ENCODE measurements at places on chromosomes 4 and X.

DNA sequence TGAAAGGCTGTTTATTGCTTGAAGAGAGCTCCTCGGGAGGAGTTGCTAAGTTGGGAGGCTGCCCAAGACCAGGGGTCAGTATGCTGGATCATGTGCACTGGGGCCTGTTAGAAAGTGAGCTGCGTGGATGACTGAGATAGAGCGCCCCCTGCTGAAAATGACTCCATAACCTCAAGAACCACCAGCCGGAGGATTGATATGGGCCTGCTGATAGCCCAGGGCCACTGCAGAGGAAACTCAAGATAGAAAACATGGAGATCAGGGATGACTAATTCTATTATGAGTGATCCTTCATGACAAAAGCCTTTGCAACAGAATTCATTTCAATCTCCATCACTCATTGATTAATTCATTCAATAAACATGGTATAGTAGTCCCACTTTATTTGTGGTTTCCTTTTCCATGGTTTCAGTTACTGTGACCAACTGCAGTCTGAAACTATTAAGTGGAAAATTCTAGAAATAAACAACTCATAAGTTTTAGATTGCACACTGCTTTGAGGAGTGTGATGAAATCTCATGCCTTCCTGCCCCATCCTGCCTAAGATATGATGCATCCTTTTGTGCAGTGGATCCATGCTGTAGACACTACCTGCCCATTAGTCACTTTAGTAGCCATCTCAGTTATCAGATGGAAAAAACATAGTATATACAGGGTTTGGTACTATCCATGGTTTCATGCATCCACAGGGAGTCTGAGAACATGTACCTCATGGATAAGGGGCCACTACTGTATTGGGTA lies 126.7 kb upstream of the MBNL3 start:
- DNase-seq: peak; percentile 12

GRCh38 chr4:107654694-107655093 lies 65.3 kb downstream of the PAPSS1 start:
- no peak for DNase-seq

DNA sequence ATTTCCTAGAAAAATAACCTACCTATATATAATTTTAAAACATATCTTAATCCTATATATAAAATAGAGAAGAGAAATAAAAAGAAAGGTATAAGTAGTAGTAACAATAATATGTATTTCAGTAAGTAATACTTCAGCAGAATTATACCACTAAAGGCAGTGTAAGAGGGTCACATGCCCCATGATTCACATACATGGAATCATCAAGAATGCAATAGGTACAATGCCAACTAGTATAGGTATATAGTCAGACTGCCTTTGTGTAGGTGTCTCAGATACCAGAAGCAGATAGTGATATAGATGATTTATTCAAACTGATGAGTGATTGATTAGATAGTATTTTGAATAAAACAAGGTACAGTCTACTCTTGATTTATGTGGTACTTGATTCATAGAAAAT lies 9.4 kb downstream of the AIMP1 start:
- no peak for DNase-seq

DNA sequence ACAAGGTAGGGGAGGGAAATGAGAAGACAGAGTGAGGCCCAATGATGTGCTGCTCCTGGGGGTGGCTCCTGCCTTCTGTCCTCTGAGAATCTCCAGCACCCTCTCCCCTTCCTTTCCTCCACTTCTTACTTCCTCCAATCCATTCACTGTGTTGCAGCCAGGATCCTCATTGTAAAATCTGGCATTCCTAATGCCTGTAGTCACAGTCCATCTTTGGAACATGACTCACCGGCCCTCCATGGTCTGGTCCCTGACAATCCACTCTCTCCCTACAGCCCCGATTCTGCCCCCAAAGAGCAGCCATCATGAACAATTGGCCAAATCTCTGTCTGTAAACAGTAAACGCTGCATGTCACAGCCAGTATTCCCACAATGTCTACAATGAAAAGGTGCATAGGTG lies 72.9 kb downstream of the CLNK start:
- no peak for DNase-seq

GRCh38 chr4:27881705-27882104 lies 1021.1 kb downstream of the STIM2 start:
- DNase-seq: no peak
